ENCODE measurements at places on chromosomes 1 and 21. TPM values are rescaled to one million over a fixed set of nuclear protein-coding genes. Genes with fewer than 3 reads are reported as not detected.
A peak's percentile ranks its signal among the peaks of the same experiment; 100 is the strongest.

DNA sequence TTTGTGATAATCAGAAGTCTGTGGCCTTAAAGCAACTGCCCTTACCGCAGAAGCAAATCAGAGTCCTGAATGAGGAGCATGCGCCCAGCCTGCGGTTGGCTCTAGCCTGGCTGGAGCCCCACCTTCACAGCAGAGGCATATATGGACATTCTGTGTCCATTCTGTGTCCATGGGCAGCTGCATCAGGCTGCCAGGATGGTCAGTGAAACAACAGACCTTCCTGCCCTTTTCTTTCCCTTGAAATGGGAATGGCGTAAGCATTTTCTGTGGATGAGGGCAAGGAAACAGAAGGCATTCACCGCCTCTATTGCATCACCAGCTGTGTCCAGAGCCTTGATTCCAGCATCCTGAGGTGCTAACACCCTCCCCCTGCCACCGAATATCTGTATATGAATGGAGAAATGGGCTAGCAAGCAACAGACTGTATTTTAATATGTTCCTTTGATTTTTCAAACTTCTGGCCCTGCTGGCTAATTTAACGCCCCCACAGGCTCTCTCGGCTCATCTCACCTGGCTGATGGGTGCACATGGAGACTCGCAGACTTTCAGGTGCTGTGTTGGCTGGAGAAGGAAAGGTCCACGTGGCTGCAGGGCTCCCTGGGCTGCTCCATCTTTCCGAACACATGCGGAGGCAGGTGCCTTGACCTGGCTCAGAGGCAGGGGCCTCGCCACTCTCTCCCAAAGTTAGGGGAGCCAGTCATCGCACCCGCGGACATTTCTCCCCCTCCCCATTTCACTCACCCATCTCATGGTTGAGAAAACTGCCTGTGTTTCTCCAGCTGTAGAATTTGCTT is 159.2 kb downstream of the GALNT2 start:
- no peak for DNase-seq

- DNase-seq = no peak
Observed at GRCh38 chr1:178642282-178642681, 82.8 kb upstream of the RALGPS2 start.

SPRR2B gene
- total RNA-seq = not detected

- no peak for DNase-seq
Observed at GRCh38 chr1:31517301-31517700, 59.0 kb upstream of the TINAGL1 start.

MYOC gene
- total RNA-seq = not detected

LHX8 gene
- total RNA-seq = not detected

CACNA1S gene
- total RNA-seq = not detected

- DNase-seq = peak; percentile 76
Observed at GRCh38 chr1:26126321-26127084, 14.9 kb downstream of the PDIK1L start.

GRCh38 chr1:39214021-39214713 is 9.7 kb downstream of the MACF1 start:
- no peak for DNase-seq

GRCh38 chr1:20184481-20184900 is 1.4 kb upstream of the UBXN10 start:
- peak; percentile 76 for DNase-seq

DNA sequence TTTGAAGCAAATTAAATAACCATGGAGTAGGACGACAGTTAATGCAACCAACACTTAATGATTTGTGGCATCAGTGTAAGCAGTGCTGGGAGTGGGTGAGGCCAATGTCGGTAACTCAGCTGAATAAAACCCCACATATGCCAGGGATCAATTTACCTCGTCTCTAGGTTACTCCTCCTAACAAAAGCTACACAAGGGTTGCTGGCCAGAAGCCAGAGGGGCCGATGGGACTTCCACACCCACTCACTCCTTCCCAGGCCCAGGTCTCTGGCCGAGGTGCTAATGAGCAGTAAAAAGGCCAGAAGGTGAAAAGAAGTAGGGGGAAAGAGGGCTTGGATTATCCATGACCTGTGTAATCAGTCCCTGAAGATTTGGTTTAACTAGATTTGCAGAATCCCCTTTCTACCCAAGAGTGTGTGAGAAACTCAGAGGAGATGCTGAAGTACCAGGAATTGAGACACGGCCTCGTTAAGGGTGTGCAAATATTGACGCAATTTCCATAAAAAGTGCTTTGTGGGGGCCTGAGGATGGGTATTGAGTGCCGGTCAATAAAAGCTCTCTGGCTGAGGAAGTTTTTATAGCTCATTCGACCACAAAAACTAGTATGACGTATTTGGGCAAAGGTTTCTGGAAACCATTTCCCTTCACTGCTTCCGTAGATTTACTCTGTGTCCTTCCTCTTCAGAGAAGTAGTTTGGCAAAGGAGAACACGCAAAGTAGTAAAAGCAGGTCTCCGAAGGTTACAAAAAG is 145.5 kb downstream of the TBX15 start:
- no peak for DNase-seq

DNA sequence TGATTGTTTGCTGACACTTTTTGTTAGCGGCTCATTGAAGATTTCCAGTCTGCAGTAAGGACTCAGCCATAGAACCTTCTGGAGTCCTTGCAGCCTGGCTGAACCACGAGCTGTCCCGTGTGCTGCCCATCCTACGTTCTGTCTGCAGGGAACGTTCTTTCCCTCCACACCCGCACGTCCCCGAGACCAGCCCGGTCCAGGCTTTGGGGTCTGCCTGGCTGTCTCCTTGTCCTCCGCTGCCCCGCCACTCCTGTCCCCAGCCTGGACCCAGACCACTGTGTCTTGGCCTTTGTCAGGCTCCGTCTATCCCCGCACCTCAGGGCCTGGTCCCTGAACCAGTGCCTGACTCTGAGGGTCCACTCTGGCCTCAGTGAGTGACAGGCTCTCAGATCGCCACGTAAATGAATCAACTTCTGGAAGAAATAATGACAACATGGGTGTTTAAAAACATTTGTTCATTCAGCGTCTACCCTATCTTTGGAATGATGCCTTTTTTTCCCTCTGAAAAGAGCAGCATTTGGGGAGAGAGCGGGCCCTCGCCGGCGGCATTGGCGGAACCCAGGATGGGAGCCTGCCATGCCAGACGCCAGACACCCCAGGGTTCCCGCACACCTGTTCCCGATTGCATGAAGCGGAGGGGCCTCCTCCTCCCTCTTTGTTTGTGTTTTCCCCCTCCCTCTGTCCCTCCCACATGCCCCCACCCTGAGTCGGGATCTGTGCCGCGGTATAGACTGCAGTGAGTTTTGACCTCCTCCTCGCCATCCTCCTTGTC is 43.9 kb upstream of the C1orf174 start:
- DNase-seq = no peak

- peak; percentile 87 for DNase-seq
Observed at GRCh38 chr1:175192630-175193526, at the start of gene KIAA0040. KIAA0040 (minus strand) TSS chr1:175192776; CDS start chr1:175161013, 31,763 bp downstream.

GJA8 gene
- not detected for total RNA-seq

C1orf56 gene
- total RNA-seq = 2.2 TPM

GRCh38 chr1:219783605-219784235 is 144.6 kb downstream of the SLC30A10 start:
- DNase-seq = no peak

GRCh38 chr21:27548486-27548885 is 581.6 kb upstream of the ADAMTS5 start:
- no peak for DNase-seq

OR10T2 gene
- not detected for total RNA-seq

DNA sequence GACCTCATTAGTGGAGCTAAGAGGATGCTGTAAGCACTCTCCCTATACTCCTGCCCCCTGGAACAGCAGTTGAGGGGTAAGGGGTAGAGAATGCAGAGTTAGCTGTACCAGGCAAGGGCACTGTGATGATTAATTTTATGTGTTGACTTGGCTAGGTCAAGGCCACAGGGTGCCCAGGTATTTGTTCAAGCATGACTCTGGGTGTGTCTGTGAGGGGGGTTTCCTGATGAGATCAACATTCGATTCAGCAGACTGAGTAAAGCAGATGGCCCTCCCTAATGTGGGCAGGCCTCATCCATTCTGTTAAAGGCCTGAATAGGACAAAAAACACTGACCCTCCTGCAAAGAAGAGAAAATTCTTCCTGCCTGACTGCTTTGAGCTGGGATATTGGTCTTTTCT is 110.8 kb downstream of the KCND3 start:
- no peak for DNase-seq

GRCh38 chr1:2279210-2279639 is 51.1 kb downstream of the SKI start:
- no peak for DNase-seq

- no peak for DNase-seq
Observed at GRCh38 chr1:42259739-42260064, 75.3 kb downstream of the FOXJ3 start.

RGS1 gene
- not detected for total RNA-seq

- DNase-seq = no peak
Observed at GRCh38 chr1:168291222-168291837, 10.7 kb downstream of the TBX19 start.

FNDC7 gene
- not detected for total RNA-seq

ELF3 gene
- total RNA-seq = 0.10 TPM

GRCh38 chr1:88873737-88874349 is 17.5 kb downstream of the GTF2B start:
- no peak for DNase-seq

GRCh38 chr1:204493984-204494280 is 673 bp downstream of the PIK3C2B start:
- DNase-seq = no peak

SPSB1 gene
- total RNA-seq = 8.2 TPM

GRCh38 chr1:221704306-221704705 is 37.6 kb downstream of the DUSP10 start:
- DNase-seq = no peak

- DNase-seq = peak; percentile 65
Observed at GRCh38 chr1:25572708-25573590, 29.5 kb downstream of the LDLRAP1 start.

DNA sequence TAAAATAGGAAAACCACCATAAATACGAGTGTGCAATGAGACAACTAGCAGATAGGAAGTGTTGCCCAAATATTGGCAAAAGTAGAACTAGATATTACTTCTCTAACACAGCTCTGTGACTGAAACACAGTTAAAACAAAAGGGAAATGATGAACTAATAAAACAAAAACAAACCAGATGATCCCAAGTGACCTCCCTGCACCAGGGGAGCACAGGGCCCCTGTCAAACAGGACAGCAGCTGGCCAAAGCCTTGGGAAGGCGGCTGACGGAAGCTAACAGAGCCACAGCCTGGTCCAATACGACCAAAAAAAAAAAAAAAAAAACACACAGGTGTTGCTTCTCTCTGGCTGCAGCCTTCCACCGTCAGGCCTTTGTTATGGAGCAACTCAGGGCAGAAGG is 17.8 kb downstream of the ZBTB17 start:
- DNase-seq = no peak

GPR37L1 gene
- total RNA-seq = not detected

DNA sequence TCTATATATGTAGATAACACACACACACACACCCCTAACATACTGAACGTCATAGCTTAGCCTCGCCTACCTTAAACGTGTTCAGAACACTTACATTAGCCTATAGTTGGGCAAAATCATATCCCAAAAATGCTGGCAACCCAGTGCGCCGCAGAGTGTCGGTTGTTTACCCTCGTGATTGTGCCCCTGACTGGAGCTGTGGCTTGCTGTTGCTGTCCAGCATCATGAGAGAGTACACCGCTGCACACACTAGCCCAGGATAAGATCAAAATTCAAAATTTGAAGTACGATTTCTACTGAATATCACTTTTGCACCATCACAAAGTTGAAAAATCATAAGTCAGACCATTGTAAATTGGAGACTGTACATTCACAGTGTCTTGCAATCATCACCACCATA is 73.1 kb upstream of the COG2 start:
- no peak for DNase-seq

DNA sequence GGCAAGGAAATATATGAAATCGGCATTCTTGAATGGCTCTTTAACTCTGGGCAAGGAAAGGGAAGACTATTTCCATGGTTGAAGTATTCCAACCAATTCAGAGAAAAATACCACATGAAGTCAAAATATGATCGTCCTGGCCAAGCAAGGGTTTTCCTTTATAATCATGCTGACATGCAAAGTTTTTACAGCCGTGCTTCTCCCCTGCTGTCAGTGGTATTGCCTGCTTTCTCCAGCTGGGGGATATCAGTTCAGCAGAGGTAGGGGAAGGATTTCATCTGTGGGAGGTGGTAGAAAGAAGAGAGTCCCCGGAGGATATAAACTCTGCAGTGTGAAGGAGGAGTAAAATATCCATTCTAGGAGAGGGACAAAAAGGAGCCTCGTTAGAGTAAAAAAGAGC is 322.8 kb downstream of the PAPPA2 start:
- DNase-seq = no peak

- peak; percentile 76 for DNase-seq
Observed at GRCh38 chr1:226738995-226739695, at the start of gene ITPKB. ITPKB (minus strand) TSS chr1:226739282; CDS start chr1:226737458, 1,824 bp downstream.

DNA sequence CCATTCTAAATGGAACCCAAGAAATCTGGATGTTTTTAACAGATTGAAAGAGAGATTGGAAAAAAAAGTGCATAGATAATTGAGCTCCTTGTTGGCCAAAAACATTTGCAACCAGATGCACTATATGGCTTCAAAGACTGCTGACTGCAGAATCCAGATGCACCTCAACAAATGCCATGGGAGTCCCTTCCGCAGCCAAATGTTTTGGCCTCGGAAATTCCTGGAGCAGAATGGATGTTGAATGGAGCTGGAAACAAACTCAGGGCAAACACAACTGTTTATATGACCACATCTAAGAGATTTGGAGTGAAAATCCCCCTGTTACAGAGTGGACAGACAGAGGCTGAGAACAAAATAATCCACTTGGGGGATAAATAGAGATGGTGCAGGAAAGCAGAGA is 285.0 kb upstream of the NFIA start:
- no peak for DNase-seq

GRCh38 chr1:228876187-228876586 is 140.9 kb downstream of the RHOU start:
- no peak for DNase-seq

GRCh38 chr1:65114322-65114721 is 33.7 kb upstream of the AK4 start:
- DNase-seq = no peak

NBPF6 gene
- total RNA-seq = not detected

DNA sequence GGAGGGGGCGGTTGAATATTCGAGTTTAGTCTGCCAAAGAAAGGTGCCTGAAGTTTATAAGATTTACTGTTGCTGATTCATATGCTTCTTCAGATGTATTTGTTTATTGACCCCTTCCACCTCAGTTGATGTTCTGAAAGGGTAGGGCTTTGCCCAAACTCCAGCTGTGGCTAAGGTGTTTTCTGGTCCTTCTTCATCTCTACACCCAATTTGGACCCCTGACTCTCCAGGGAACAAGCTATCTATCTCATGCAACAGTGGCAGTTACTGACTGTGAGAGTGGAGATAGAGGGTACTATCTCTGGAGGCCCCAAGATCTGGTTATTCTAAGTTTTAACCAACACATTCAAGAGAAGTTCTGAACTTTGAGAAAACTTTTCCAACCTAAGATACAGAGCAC is 12.6 kb upstream of the ALG14 start:
- no peak for DNase-seq

DNA sequence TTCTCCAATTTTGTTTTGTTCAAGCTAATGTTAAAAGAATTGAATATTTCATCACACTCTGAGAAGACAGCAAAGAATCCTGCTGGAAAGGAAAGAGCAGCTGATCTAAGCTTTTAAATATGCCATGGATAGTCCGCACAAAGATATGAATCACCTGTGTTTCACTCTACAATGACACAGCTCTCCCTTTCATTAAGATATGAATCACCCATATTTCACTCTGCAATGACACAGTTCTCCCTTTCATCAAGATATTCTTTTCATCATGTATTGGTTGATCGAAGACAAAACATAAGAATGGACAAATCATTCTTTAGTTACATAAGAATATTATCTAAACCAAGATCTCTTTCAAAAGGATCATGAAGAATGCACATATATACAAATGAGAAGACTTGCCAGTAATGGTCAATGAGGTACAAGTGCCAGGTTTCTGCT is 367.3 kb downstream of the SMYD3 start:
- DNase-seq = peak; percentile 89

DNM3 gene
- total RNA-seq = 0.68 TPM

KHDC4 gene
- 104 TPM for total RNA-seq

All from MCF 10A (cell line).